ENCODE measurements at places on chromosomes 7 and 10.

DNA sequence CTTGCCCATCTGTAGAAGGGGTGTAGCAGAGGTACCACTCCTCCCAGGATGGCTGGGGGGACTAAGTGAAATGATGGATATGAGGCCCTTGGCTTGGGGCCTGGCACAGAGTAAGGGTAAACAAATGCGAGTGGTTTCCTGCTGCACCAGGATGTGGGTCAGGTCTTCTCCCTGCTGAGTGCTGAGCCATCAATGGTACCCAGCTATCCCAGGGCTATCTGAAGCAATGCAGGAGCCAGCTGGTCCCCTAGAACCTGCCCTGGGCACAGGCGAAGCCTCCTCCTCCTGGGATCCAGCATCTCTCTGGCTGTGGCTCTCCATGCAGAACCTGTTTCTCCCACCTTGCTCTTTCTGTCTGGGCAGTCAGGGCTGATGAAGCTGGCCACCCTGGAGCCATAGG, 20.9 kb upstream of the GOLGA7B start:
- peak; percentile 50 for DNase-seq

- DNase-seq = no peak
Observed at GRCh38 chr7:55423277-55423711, 58.2 kb downstream of the LANCL2 start.

DNA sequence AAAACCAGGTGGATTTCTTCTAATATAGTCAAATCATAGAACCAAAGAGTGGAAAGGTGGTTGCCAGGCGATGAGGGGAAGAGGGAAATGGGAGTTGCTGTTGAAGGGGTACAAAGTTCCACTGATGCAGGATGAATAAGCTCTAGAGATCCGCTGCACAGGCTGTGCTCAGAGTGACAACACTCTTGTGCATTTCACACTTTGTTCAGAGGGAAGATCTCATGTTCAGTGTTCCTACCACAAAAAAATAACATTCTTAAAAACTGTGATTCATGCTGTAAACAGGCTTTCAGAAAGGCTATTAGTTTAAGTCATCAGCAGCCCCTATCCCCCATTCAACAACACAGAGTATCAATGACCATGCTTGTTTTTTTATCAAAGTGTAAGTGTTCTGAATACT, 213.8 kb downstream of the COBL start:
- DNase-seq = no peak

- no peak for DNase-seq
Observed at GRCh38 chr7:106613848-106614560, 47.0 kb downstream of the CCDC71L start.

- DNase-seq = no peak
Observed at GRCh38 chr7:136174477-136175125, 197.4 kb upstream of the MTPN start.

GRCh38 chr10:47248386-47249090, 51.5 kb upstream of the GDF10 start:
- no peak for DNase-seq
